Body of pancreas (tissue), 4 donors: ENCODE measurements at places on chromosomes 4 and X.

DNA sequence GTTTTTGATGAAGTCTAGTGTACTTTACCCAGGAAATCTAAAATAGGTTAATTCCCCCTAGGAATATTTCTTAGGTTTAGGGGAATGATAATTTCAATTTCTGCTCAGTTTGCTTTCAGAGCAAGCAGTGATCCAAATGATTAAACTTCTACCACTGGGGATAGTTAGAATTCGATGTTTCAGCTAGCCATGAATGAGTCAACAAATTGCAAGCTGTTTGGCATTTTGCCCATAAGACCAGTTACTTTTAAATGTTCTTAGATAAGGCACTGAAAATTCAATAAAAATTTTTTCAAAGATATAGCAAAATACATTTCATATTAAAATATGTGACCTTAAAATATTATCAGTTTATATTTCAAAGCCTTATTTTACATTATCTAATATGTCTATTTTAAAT lies 993.6 kb downstream of the ARAP2 start:
- H3K4me1 ChIP-seq, result no peaks in the 10 kb centered on the region
- H3K4me3 ChIP-seq, result no peak overlapping the region
- no peak for DNase-seq

GRCh38 chrX:109393859-109394258 lies 88.0 kb downstream of the GUCY2F start:
- no peaks in the 10 kb centered on the region for H3K4me1 ChIP-seq
- no peaks in the 10 kb centered on the region for H3K27me3 ChIP-seq
- no peak overlapping the region for H3K4me3 ChIP-seq
- H3K36me3 ChIP-seq, result no peaks in the 10 kb centered on the region
- DNase-seq, result no peak

- H3K27me3 ChIP-seq, result no peaks in the 10 kb centered on the region
- H3K27ac ChIP-seq, result no peak overlapping the region
- no peak overlapping the region for H3K4me3 ChIP-seq
Observed at GRCh38 chr4:89739311-89739988, 97.5 kb downstream of the SNCA start.

DNA sequence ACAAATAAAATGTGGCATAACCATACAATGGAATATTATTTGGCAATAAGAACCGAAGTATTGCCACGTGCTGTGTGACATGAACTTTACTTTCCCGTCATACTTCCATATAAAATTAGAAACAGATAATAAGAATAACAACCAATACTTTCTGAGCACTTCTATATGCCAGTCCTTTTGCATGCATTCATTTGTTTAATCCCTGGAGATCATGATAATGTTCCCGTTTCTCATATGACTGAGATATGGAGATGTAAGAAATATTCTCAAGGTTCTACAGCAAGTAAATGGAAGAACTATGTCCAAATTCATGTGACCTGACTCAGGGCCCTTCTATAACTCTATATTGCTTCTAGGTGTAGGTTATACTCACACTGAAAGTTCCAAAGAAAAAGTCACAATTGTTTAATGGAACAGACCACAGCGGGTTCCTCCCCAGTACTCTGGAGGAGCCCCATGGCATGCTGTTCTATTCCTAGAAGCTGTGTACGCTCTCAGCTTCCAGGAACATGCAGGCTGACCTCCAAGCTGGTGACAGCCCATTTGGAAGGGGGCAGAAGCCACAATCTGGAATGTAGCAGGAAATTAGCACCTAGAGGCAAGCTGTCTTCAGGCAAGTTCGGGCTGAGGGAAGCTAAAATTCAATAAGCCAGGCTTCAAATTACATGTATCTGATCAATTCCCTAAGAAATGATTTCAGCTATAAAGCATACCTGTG lies 31.5 kb downstream of the QDPR start:
- no peak for DNase-seq
- H3K36me3 ChIP-seq, result no peaks in the 10 kb centered on the region
- H3K4me3 ChIP-seq, result no peak overlapping the region
- no peaks in the 10 kb centered on the region for H3K27me3 ChIP-seq

DNA sequence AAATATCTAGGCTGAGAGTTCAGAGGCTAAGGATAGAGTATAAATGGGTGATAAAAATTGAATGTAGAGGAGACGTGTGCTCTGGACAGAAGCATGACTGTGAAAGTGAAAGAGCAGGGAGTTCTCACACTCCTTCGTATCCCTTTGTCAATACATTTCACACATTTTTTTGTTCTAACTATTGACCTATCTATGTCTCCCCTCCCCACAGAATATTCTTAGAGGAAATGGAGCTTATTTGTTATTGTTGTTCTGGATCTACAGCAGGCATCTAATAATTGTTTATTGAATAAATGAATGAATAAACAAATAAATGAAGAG lies 57.6 kb downstream of the ENPEP start:
- DNase-seq, result no peak
- H3K36me3 ChIP-seq, result no peaks in the 10 kb centered on the region
- no peaks in the 10 kb centered on the region for H3K4me1 ChIP-seq

DNA sequence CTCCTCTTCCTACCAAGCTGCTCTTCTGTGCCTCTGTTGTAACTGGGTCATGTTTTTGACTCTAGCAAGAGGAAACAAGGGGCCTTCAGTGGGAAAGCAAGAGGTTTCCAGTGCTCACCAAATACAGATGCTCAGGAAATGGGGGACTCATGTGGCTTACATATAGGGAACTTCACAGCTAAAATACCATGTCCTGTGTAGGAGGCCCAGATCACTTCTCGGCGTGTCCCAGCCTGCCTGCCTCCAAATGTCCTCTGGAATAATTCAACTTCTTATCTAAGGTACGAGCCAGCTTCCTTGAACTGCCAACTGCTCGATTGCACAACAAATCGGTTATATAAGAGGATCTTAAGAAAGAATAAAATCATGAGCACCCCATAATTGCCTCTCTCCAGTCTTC lies 161.3 kb downstream of the KIT start:
- H3K4me3 ChIP-seq, result no peak overlapping the region
- H3K36me3 ChIP-seq, result no peaks in the 10 kb centered on the region
- DNase-seq, result no peak

GRCh38 chrX:19958552-19959486 lies 32.0 kb downstream of the BCLAF3 start:
- H3K27ac ChIP-seq, result no peak overlapping the region
- H3K27me3 ChIP-seq, result no peaks in the 10 kb centered on the region
- H3K36me3 ChIP-seq, result no peaks in the 10 kb centered on the region
- no peak overlapping the region for H3K4me3 ChIP-seq

- no peaks in the 10 kb centered on the region for H3K36me3 ChIP-seq
- no peak overlapping the region for H3K4me3 ChIP-seq
- H3K4me1 ChIP-seq, result no peaks in the 10 kb centered on the region
Observed at GRCh38 chr4:157443537-157443936, 223.0 kb downstream of the GRIA2 start.

DNA sequence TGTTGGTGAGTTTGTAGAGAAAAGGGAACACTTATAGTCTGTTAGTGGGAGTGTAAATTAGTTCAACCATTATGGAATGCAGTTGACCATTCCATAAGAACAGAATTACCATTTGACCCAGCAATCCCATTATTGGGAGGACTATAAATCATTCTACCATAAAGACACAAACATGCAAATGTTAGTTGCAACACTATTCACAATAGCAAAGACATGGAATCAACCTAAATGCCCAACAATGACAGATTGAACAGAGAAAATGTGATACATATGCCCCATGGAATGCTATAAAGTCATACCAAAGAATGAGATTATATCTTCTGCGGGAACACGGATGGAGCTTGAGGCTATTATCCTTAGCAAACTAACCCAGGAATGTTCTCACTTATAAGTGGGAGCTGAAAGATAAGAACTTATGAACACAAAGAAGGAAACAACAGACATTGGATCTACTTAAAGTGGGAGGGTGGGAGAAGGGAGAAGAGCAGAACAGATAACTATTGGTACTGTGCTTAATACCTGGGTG lies 1819.2 kb upstream of the ADGRL3 start:
- H3K4me3 ChIP-seq, result no peak overlapping the region
- DNase-seq, result no peak
- no peaks in the 10 kb centered on the region for H3K4me1 ChIP-seq
- H3K27me3 ChIP-seq, result no peaks in the 10 kb centered on the region
- H3K36me3 ChIP-seq, result no peaks in the 10 kb centered on the region
- no peak overlapping the region for H3K27ac ChIP-seq
